ENCODE measurements at places on chromosomes 1 and 21.

DNA sequence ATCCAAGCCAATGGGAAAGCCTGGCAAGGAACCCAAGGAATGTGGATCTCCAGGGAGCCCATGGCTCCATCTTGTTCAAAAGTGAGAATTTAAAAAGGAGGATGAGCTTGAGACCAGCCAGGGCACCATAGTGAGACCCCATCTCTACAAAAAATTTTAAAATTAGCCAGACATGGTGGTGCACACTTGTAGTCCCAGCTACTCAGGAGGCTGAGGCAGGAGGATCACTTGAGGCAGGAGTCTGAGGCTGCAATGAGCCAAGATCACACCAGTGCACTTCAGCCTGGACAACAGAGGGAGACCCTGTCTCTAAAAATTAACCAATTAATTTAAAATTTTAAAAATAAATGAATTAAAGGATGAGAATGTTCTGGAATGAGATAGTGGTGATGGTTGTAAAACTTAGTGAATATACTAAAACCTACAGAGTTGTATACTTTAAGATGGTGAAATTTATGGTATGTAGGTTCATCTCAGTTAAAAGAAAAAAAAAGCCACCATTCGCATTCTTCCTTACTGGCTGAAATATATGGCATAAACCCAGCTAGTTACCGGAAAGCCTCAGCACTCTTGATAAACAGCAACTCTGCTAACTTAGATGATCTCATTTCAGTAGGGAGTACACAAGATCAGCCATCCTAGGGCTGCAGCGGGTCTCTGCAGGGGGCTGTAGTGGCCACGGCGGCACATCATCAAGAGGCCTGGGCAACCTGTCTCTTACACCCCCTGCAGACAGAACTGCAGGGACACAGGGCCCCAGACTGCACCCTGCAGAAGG lies 48.3 kb upstream of the H6PD start:
- DNase-seq = no peak

DNA sequence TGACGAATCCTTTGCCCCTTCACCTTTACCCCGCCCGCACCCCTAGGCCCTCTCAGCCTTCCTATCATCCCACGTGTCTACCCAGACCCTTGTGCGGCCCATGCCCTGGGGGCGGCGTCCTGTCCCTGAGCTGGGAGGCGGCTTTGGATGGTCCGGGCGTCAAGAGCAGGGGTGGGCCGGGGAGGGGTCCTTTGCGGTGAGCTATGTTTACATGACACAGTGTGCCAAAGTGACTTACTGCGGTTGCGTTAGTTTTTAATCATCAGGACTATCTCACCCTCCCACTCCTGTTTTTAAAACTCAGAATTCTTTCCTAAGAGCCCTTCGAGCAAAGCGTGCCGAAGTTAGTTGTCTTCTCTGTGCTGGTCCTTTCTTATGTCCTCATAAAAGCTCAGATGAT lies 144.6 kb downstream of the PGBD5 start:
- DNase-seq = no peak

DNA sequence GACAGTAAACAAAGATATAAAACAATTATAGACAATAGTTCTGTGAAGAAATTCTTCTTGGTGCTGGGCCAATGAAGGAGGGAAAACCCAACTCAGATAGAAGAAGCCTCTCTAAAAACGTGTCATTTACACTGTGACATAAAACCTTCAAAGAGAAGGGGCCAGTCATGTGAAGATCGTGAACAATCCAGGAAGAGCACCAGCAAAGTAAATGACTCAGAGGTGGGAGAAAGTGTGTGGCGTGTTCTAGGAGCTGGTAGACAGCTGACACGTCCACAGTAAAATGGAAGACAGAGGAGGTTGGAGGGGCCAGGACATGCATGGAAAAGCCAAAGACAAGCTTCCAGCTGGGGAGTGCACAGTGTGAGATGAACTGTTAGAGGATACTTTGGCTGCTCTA lies 143.6 kb downstream of the VAV3 start:
- no peak for DNase-seq

GRCh38 chr21:33940881-33941245 lies 25.3 kb upstream of the ATP5PO start:
- DNase-seq = no peak

DNA sequence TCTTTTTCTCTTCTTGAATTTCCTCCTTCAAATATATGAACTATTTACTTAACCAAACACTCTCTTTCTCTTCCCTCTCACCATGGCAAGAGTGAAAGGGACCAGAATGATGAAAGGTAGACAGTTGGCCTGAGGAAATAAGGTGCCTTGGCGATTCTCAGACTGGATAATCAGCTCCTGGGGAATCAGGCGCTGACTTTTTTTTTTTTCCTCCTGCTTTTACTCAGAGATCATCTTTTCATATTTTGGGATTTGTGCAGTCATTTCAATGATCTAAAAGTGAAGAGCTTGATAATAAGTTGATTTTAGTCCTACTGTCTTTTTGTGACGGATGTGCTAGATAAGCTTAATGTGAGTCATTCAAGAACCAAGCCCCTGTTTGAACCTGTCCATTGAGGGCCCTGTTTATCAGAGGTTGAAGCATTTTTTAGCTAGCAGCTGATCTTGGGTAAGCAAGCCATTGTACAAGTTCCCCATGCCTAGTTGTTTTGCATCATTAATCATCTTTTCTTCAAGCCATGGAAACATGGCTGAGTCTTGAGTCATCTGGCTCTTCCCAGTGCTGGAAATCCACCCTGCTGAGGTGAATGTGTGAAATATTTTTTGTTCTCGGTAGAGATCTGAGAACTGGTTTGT lies 40.8 kb downstream of the ITSN1 start:
- no peak for DNase-seq

- no peak for DNase-seq
Observed at GRCh38 chr1:152919071-152919470, 10.7 kb downstream of the IVL start.

- DNase-seq = no peak
Observed at GRCh38 chr1:162670928-162671663, 38.8 kb downstream of the DDR2 start.

GRCh38 chr1:235617808-235618207 lies 31.8 kb downstream of the GNG4 start:
- no peak for DNase-seq

- DNase-seq = no peak
Observed at GRCh38 chr1:202090994-202091393, 31.7 kb upstream of the GPR37L1 start.

DNA sequence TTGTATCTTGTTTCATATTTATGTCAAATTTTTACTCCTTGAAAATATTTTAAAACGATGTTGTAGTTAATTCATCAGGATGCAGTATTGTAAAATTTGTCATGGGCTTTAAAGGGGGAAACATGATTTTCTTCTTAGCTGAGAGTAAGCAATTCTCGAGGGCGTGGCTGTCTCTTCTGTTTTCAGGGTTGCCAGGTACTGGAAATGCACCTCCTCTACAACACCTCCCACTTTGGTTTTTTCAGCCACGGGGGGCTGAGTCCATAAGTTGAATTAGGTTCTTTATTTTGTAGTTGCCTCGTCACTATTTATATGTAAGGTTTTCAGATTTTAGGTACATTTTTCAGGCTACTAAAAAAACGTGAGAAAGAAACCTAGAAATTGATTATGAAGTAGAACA lies 64.0 kb downstream of the PRDM2 start:
- DNase-seq = no peak

- DNase-seq = no peak
Observed at GRCh38 chr21:33686386-33686785, 44.1 kb downstream of the ITSN1 start.

DNA sequence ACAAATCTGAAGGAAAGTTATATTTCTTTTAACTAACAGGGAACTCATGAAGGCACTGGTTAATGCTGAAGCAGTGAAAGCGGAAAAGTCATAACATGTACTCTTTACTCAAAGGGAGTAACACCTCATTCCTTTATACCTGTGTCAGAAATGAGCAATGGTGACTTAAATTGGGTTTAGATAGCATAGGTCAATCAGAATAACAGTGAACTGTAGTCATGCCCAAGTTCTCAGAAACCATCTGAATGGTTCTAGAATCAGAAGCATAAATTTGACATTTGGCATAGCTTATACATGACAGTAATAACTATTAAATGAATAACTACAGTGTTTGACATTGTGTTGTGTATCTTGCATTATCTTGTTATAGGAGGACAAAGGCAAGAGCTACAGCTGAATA lies 382.0 kb downstream of the NUF2 start:
- DNase-seq = no peak

DNA sequence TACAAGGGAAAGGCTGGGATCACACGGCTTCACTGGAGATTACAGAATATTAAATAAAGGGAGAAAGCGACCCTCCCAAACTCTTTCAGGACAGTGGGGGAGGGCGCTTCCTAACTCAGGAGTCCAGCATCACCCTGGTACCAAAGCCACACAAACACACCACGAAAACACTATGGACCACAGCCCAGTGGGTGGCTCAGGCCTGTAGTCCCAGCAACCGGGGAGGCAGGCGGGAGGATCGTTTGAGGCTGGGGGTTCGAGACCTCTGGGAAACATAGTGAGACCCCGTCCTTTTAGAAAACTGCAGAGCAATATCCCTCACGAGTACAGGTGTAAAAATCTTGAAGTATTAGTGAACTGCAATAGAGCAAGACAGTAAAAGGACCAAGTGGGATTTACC lies 16.0 kb downstream of the TRIM11 start:
- no peak for DNase-seq

DNA sequence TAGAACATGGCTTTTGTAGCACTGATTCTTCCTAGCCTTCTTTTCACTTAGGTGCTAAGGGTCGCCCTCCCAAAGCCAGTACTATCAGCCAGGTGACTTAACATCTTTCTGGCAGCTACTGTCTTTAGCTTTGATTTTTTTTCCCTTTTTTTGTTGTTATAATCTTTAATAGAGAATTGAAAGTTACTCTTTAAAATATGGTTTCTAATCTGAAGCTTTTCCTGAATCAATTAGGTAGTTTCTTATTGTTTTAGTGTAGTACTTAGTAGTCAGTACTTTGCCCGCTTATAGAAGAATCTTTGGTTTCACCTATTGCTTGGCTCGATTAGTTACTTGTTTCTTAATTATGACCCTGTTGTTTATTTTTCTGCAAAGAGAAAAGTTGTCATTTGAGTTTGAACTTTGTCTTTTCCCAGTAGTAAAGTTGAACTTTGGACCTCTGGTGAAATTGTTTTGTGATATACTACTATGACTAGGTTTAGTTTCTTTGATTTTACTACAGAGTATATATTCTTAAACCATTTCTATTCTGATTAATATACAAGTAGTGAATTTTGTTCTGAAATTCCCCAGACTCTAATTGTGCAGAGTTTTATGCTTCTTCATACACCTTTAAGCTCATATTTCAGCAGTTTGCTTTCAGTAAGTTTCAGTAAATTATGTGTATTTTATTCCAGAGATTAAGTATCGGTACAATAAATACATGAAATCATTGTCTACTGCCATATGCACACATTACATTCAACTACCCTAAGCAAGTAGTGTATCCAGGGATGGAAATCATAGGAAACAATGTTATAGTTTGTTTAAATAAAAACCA lies 3.9 kb downstream of the MAGI3 start:
- no peak for DNase-seq

DNA sequence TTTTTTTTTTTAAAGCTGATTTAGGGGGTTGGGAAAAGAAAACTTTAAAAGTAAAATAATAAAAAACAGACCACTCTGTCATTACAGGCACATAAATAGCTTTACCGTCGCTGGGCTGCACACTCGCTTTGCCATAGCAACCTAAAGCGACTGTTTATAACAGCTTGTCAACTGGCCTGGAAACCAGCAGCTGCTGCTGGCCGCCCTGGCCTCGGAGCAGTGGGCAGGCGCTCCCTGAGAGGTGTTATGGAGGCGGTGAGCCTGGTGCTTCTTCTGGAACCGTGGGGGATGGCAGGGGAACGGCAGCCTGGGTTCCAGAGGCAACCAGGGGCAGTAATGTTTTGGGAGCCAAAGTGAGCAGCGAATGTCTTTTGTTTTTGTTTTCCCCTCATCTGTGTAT lies 45.7 kb downstream of the ATP2B4 start:
- DNase-seq = no peak

- DNase-seq = no peak
Observed at GRCh38 chr1:194062526-194062925, 876.1 kb upstream of the B3GALT2 start.

DNA sequence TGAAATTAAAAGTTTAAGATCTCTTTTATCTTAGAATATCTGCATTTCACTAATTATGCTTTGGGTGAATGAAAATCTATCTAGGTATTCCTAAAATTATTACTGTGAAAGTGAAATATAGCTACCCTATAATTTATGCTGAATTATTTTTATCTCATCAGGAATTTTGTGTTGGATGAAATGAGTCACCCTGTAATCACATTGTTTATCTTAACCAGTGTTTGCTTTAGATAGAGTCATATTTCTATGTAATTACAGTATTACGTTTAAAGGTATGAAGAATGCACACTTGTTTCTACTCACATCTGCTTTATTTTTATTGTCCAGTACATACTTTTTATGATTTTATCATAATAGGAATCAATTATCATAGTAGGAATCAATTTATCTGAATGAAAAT lies 249.2 kb downstream of the NCAM2 start:
- no peak for DNase-seq

DNA sequence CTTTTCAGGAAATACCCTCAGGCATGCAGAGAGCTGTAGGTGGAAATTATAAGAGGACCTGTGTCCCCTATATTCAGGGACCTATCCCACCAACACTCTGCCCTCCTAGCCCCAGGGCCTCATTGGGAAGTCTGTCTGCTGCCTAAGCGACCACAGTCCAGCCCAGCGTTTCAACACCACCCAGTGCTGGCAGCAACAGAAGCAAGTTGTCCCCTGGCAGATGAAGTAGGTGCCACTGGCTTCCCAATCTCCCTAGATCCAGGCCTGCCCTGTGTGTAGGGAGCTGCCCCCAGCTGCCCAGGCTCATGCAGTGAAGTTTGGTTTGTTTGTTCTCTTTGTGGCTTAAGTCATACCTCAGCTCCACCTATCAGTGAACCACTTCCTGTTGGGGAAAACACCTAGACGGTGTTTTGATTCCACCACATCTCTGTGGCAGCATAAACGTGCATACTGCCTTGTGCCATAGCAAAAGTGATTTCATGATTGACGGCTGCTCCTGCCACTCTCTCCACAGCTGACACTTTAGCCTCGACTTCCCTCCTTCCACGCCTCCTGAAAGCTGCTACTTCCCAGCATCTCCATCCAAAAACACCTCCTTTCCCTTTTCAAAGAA lies 8.1 kb upstream of the LEFTY1 start:
- DNase-seq = no peak

GRCh38 chr21:38389896-38390295 lies 108.4 kb downstream of the ERG start:
- DNase-seq = no peak

DNA sequence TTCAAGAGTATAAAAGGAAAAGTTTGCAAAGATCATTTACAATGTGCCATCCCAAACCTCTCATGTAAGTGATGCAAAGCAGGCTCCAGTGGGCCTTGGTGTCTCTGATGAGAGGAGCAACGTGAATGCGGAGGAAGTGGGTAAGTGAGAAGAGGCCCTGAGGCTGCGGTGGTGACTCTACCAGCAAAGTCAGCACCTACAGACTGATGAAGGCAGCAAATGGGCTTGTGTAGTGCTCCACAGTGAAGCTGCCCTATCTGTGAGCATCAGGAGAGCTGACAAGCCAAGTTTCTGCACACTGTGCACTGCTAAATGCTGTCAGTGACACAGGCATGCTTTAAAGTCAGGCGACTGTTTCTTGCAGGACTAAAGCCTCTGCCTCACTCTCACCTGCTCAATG lies 15.6 kb upstream of the RAP1A start:
- no peak for DNase-seq
